Activated naive CD8-positive, alpha-beta T cell treated with anti-CD3 and anti-CD28 coated beads, Interleukin-2, amount 50 U/mL, for 24 hours (primary cell): ENCODE measurements at places on chromosomes 4 and X.
A peak's percentile ranks its signal among the peaks of the same experiment; 100 is the strongest.

- no peak for DNase-seq
Observed at GRCh38 chrX:49174723-49175122, 3.0 kb downstream of the PLP2 start.

DNA sequence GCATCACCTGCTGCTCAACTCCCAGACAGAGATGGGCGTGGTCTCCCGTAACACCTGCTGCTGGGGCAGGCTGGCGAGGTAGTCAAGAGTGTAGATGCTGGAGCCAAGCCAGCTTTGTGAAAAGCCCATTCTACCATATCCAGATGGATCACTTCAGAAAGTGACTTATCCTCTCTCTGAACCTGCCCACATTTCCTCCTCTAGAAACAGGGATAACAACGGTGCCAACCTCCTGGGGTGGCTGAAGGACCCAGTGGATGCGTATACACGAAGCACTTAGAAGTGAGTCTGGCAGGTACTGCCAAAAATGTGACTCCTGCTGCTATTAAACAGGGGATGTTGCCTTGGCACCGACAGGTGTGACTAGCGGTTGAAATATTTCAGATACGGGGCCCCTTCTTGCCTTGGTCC, 95.8 kb downstream of the SORBS2 start:
- no peak for DNase-seq

GRCh38 chr4:113998079-113998478, 18.6 kb upstream of the ARSJ start:
- DNase-seq = no peak

DNA sequence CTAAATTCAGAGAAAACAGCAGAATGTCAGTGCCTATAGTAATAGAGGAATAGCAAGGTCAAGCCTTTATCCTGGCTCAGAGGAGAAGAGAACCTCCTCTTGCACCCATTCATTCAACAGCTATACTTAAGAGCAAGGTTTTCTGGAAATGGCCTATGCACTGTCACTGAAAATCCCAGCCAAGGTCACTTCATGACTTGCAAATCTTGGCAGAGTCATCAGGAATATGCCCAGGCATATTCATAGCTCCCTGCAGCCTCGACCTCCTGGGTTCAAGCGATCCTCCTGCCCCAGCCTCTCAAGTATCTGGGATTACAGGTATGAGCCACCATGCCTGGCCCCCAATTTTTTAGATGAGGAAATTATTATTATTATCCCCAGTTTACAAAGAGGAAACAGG, 35.8 kb upstream of the NOCT start:
- no peak for DNase-seq

DNA sequence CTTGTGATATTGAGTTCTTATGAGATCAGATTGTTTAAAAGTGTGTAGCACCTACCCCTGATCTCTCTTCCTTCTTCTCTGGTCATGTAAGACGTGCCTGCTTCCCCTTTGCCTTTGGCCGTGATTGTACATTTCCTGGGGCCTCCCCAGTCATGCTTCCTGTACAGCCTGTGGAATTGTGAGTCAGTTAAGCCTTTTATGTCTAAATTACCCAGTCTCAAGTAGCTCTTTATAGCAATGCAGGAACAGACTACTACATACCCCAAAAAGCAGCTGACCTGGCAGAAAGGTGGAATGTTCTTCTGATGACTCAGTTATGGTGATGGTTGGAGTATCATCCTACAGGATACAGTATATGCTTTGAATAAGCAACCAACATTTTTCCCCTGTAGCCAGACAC, 11.4 kb upstream of the MCUB start:
- no peak for DNase-seq

DNA sequence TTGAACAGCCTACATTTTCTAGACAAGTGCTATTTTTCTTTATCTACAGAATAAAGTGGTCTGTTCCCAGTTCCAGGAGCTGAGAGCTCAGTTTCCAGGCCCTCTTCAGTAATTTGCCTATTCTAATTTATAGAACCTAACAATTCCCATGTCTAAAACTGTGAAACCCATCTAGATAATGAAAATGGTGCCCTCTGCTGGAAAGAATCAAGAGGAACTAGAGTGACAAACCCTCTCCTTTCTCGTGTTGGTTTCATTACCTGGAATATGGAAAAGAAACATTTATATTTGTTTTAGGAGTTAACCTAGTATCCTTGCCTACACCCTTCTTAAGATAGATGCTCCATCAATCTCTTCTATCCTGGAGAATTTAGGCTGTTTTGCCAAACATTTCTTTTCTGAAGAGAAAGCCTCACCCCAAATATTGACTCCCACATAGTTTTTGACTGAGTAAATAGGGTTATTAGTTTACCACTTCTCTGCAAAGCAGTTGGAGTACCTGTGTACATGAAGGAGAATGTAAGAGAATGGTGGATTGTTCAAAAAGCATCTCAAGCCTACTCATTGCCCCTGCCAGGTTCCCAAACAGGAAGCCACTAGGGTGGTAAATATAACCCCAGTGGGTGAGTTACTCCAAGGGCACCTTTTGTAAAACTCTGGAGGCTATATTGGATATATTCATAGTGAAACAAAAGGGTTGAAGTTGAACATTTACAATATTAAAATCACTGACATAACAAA, 121.6 kb downstream of the RASL11B start:
- no peak for DNase-seq

- DNase-seq = no peak
Observed at GRCh38 chr4:7735961-7736360, 203.7 kb downstream of the AFAP1 start.

DNA sequence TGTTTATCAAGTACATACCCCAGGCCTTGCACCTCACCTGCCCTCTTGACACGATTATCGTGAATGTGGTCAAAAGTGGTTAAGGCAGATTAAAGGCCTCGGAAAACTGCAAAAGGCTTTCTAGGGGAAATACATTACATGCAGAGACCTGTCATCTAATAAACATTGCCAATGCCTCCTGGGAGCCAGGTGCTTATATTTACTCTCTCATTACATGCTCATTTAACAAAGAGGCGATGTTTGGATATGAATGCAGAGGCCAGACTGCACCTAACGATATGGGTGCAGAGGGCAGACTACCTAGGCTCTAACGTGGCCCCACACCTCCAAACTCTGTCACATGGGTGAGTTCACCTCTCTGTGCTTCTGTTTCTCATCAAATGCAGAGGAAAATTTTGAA, 14.5 kb downstream of the CRMP1 start:
- DNase-seq = no peak

DNA sequence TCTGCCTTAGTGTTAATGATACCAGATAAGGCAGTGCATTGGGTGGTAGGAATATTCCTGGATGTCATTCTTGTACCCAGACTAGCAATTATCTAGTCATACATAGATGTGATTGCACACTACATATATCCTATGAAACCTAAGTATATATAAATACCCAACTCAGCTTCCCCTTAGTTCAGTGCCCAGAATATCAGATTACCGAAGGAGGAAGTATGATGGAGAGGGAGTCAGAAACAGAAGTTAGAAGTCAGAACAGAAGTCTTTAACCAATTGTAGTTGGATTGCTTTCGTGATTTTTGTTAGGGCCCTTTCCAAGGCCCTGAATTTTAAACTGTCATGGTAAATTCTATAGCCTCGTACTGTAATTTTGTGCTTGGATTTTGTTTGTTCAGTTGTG, 42.9 kb downstream of the MOB1B start:
- no peak for DNase-seq

- DNase-seq = no peak
Observed at GRCh38 chrX:369563-370101, 17.1 kb downstream of the PPP2R3B start.

DNA sequence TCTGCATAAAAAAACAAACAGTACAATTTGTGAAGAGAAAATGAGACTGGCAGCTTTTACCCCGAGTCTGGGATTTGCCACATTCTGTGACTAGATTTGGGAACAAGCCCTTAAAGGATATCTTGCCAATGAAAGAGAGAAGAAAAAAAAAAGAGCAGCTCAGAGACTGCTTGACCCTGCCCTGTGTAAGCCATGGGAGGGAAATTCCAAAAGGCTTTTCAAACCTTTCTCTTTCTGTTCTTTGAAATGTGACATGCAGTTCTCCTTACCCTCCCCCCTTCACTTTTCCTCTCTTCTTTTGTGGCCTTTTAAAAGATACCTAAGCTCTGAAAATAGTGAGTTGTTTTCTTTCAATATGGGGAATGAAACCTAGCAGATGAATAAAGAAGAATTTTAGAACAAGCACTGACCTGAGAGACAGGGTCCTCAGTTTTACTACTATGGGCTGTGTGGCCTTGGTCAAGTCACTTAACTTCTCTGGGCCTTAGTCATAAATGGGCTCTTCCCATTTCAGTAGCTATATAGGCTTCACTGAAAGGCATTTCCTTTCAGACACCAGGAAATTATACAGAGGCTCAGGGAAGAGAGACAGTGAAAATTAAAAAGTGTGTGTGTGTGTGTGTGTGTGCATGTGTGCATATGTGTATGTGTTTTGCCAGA, 5.1 kb downstream of the CCDC160 start:
- no peak for DNase-seq

GRCh38 chrX:110132450-110133114, 129.7 kb downstream of the TMEM164 start:
- DNase-seq = no peak

- DNase-seq = no peak
Observed at GRCh38 chr4:91373546-91373945, 930.2 kb upstream of the GRID2 start.

DNA sequence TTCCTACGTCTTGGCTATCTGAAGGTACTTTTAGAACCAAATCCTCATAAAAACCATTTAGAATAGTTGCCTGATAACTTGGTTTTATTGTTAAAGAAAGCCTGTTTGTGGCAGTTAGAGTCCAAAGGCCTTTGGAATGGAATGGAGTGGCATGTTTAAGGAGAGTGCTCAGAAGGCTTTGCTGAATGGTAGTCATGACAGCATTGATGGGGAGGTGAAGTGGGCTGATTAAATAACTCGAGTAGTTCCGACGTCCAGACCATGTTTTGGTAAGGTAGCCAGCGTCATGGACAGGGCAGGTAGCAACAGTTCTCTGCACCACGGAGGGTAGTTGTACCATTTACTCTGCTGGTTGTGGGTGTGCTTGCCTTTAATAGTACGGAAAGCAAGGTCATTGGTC, 86.3 kb upstream of the CLDN34 start:
- no peak for DNase-seq

DNA sequence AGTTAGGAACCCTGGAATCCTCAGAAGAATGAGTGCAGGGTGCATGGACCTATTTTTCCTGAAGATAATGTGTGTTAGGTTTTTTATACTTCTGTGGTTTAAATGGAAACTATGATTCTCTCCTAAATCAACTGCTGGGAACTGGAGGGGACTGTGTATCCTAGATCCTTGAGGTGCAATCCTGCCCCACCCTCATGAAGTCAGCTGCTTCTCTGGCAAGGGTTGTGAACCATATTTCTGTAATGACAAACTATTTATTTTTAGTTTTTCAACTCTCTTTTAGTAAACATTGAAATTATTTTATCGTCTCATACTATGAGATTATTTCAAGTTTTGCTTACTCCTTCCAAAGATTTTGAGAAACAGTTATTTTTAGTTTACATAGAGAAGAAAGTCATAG, 25.8 kb upstream of the VEGFC start:
- DNase-seq = no peak

GRCh38 chrX:68844581-68844980, 15.8 kb downstream of the EFNB1 start:
- no peak for DNase-seq

GRCh38 chr4:88396681-88397080, 18.0 kb downstream of the HERC6 start:
- no peak for DNase-seq

GRCh38 chr4:151540728-151541388, 131.9 kb downstream of the FHIP1A start:
- no peak for DNase-seq

- DNase-seq = peak; percentile 67
Observed at GRCh38 chr4:2364654-2365053, 53.8 kb downstream of the ZFYVE28 start.

DNA sequence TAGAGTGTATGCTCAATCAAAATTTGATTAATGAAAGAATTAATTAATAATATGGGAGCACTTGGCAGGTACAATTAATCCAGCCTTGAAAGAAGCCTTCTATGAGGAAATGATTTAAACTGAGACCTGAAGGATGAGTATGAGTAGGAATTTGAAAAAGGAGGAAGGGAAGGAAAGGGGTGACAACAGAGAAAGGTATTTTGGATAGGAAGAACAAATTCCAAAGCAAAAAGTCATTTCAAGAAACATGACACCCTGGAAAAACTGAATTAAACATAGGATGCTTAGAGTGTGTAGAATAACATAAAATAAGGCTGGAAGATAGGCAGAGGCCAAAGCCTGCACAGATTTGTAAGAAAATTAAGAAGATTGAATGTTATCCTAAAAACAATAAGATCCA, 29.6 kb downstream of the PHOX2B start:
- no peak for DNase-seq

GRCh38 chr4:169885893-169886292, 128.1 kb upstream of the HPF1 start:
- no peak for DNase-seq

- no peak for DNase-seq
Observed at GRCh38 chr4:3305610-3306371, 13.0 kb downstream of the RGS12 start.

GRCh38 chrX:140766024-140766611, 56.6 kb downstream of the LINC00632 start:
- peak; percentile 28 for DNase-seq

- DNase-seq = no peak
Observed at GRCh38 chr4:133921280-133922195, 280.1 kb downstream of the PABPC4L start.

GRCh38 chrX:42505016-42505415, 272.9 kb downstream of the PPP1R2C start:
- DNase-seq = no peak

- no peak for DNase-seq
Observed at GRCh38 chr4:106875340-106875739, 160.8 kb downstream of the DKK2 start.

GRCh38 chrX:9351126-9351525, 113.7 kb upstream of the TBL1X start:
- no peak for DNase-seq

DNA sequence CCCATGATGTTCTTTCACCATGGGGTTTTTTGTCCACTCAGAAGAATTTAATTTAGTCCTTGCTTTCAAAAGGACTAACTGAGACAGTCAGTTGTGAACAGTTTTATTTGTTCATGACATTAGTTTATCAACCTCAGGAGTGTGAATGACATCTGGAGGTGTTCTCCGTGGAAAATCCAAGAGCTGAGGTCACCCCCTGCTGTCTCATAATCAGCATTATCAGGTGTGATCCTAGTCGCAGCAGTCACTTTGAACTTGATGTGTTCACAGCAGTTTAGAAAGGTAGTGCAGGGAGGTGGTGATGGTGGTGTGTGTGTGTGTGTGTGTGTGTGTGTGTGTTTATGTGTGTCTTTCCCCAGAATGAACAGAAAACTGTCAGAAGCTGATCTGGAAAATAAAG, 1760.8 kb upstream of the PCDH10 start:
- no peak for DNase-seq
